C1 segment of cervical spinal cord (tissue), 14 donors: ENCODE measurements at places on chromosomes 3 and 15.

DNA sequence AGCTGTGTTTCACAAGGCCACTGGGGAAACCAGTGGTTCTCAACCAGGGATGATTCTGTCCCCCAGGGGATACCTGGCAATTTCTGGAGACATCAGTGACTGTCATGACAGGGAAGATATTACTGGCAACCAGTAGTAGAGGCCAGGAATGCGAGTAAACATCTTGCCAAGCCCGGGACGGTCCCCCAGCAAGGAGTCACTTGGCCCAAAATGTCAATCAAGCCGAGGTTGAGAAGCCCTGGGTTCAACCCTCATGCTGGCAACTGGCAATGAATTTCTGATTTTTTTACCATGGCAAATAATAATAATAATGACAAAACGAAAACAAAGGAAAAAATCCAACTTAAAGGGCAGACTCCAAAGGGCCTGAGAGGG lies 65.5 kb upstream of the RPL32 start:
- no peak for DNase-seq

DNA sequence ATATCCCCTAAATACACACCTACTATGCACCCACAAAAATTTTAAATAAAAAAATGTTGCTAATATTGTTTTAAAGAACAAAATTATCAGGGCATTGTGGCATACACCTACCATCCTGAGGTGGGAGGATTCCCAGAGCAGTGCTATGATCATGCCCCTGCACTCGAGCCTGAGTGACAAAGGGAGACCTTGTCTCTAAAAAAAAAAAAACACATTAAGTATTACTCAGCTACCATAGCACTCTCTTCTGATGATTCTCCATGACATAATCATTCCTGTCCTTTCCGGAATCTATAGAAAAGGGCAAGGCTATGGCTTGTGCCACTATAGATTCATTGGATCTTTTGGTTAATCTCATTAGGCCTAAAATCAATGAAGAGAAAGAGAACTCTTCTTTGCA lies 77.4 kb downstream of the ACAP2 start:
- no peak for DNase-seq

DNA sequence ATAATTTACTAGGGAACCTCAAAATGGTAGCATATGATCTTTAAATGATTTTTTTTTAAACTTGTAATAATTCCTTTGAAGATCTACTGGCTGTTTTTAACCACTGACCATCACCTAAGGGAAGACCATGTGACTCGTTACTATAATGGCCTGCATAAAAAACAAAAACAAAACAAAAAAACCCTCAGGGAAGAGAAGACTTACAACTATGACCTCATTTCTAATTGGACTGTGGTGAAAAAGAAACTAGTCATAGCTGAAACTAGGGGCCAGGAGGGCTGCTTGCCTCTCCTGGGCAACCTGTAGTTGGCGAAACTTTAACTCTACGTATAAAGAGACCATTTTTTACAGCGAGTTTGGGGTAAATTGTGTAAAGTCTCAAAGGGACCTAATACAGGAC lies 23.0 kb downstream of the PAQR9 start:
- no peak for DNase-seq

DNA sequence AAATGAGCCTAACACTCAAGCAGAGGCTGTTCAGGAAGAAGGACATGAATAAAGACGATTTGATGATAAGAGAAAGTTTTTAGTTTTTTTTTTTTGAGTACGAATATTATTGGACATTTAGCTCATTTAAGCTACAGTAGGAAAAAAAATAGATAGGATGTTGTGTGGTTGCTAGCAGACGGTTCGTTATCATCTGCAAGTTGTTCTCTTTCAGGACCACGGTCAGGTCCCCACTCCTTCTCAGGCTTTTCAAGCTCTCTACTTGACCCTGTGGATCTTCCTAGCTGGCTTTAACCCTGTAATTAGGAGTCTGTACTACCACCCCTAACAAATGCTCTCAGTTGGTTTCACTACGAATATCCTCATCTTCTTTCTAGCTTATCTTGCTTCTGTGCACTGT lies 1.1 kb downstream of the KCNH8 start:
- no peak for DNase-seq

- DNase-seq = no peak
Measured at GRCh38 chr3:35733341-35733740, 94.0 kb downstream of the ARPP21 start.

- DNase-seq = no peak
Measured at GRCh38 chr15:63434576-63435186, 53.0 kb upstream of the CA12 start.

- DNase-seq = no peak
Measured at GRCh38 chr3:123084738-123085237, 18.0 kb downstream of the PDIA5 start.

GRCh38 chr3:32835961-32836360 lies 18.2 kb downstream of the TRIM71 start:
- no peak for DNase-seq

- no peak for DNase-seq
Measured at GRCh38 chr3:72013084-72013483, 228.1 kb upstream of the PROK2 start.

DNA sequence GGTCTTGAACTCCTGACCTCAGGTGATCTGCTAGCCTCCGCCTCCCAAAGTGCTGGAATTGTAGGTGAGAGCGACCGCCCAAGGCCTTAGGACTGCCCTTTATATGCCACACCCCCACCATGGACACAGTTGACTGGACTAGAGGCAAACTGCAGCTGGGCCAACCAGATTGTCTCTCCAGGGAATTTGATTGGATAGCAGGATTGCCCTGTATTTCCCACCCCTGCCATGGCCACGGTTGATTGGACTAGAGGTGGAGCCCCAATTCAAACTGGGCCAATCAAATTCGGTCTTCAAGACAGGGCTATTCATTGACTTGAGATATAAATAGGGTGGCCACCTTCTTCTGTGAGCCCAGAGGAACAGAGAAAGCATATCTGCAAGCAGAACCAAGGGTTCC lies 6.9 kb upstream of the CLPX start:
- no peak for DNase-seq

DNA sequence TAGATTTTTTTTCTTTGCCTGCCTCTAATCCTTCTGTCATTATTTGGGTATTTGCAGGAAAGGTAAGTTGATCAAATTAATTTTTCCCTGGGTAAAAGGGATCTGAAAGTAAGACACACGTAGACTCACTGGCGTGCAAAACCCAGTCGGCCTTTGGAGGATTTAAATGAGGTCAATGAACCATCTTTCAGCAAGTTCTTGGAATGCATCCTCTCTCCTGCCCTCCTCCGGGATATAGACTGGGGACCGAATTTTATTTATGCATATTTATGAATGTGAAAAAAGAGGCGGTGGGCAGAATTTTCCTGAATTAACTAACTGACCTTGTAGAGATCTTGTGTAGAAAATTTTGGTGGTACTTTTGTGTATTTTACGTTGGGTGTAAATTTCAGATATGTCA lies 2.2 kb downstream of the CADM2 start:
- no peak for DNase-seq

DNA sequence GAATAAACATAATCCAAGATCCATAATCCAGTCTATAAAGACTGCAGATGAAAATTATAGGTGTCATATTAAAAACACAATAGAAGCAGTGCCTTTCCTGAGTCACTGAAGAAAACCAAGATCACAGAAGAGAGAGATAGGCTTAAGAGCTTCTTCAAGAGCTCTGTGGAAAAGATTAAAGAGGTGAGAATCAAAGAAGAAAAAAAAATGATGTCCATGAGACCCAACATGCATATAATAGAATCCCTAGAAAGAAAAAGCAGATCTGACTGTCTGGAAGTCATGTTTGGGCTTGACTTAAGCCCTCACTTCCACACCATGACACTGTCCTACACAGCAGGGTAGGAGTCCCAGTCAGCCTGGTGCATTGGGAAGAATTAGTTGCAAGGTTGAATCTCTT lies 205.6 kb upstream of the PROK2 start:
- DNase-seq = no peak

GRCh38 chr3:112293368-112294321 lies at the start of gene SLC9C1:
TSS of gene SLC9C1 (minus strand) at chr3:112294216. CDS start at chr3:112286791, 7,425 bp downstream.
- peak; percentile 58 for DNase-seq
